HT1080 (cell line): ENCODE measurements at places on chromosomes 7 and 10.

GRCh38 chr7:117808341-117808757, 64.9 kb downstream of the CTTNBP2 start:
- no peak for DNase-seq

DNA sequence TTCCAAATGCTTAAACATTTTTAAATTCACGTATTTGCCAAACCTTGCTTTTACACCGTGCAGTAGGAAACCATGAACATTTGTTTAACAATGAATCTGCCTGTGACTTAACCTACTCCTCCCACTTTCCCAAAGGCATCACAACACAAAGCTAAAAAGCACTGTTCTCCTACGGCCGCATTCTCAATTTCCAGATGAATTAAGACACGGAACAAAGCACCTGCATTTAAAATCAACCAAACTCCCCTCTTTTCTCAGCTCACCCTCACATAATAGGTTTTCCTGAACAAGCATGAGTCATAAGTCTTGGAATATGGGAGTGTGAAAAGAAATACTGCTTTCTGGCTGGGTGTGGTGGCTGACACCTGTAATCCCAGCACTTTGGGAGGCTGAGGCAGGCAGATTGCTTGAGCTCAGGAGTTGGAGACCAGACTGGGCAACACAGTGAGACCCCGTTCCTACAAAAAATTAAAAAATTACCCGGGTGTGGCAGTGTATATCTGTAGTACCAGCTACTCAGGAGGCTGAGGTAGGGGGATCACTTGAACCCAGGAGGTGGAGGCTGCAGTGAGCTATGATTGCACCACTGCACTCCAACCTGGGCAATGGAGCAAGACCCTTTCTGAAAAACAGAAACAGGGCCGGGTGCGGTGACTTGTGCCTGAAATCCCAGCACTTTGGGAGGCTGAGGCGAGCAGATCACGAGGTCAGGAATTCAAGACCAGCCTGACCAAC, 51.7 kb upstream of the CYTH3 start:
- DNase-seq: peak; percentile 23

DNA sequence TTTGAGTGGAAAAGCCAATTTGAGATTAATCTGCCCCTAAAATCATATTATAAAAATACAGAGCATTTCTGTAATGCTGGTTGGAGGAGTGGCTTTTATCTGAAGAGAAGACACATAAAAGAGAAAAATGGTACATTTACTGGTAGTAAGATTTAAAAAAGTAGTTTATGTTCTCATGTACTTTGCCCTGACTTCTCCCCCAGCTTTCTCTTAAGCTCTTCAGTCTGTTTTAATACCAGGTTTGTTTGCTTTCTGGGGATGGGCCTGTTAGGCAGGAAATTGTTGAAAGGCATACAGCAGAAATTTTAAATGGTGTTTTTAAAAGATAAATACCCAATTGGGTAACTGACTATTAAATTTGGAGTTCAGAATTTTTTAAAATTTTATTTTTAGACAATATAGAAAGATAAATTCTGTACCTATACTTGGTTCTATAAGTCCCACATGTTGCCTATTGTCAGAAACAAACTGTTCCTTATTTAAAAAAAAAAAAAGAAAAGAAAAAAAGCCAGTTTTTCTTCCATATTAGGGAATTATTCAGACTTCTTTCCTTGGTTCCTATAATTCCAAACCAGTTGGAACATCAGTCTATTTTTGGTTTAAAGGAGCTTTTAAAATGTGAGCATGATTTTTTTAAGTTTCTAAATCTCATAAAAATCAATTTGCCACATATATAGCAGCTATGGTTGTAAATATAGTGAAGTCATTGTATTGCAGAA, 136.6 kb downstream of the ARID5B start:
- DNase-seq: no peak

- peak; percentile 34 for DNase-seq
Observed at GRCh38 chr7:148699024-148699781, 500 bp downstream of the CUL1 start.
